T-helper 17 cell (primary cell): ENCODE measurements at places on chromosomes 2 and 18.

- DNase-seq: no peak
Observed at GRCh38 chr2:109345653-109346480, 216.9 kb downstream of the SH3RF3 start.

DNA sequence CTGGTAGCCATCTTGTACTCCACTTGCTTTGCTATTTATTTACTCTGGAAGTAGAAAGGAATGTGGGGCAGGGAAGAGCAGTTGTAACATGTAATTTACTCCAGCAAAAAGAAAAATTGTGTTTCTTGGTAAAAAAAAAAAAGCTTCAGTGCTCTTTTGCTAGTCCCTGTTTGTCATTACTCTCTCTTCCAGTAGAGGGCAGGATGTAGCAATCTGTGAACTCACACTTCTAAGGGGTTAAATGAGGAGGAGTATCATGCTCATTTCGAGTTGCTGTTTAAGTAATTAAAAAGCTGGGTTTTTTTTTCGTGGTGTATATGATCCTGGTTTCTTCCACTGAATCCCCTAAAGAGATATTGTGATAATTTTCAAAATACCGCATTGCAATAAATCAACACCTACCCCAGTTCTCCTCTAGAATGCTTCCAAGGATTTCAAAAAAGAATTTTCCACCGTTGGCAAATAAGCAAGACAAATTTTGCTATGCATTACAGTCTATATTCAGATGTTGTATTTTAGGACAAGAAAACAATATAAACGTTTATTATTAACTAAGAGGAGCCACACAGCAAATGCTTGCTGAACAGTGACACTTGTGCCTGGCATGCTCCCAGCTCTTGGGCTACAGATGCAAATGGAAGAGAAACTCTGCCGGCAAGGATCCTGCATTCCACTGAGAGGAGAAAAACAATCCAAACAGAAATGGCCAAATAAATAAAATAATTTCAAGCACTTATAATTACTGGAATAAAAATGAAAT, 261.6 kb downstream of the ASXL3 start:
- DNase-seq: no peak

GRCh38 chr2:20446917-20447436, at the start of gene RHOB:
Gene RHOB (plus strand): TSS chr2:20447074. CDS start chr2:20447466, 392 bp downstream.
- DNase-seq: peak; percentile 79

DNA sequence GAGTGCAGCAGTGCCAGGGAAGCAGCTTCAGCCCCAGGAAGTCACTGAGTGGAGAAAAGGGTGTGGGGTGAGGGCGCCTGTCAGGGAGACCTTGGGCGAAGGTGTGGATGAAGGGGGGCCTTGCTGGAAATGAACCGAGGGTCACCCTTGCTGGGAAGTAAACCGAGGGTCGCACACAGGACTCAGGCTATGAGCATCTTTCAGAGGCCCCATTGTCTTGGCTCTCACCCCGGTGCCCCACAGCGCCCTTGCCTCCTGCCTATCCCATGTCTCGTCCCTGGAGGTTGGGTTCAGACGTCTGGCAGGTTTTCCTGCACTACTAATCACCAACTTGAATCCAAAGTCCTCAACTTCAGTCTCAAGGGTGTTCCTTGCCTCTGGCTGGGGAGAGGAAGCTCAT, 122.8 kb upstream of the PXDN start:
- DNase-seq: no peak

GRCh38 chr2:120669121-120669952, 66.3 kb upstream of the GLI2 start:
- DNase-seq: no peak

- DNase-seq: no peak
Observed at GRCh38 chr2:54903736-54904554, 146.3 kb downstream of the RTN4 start.

DNA sequence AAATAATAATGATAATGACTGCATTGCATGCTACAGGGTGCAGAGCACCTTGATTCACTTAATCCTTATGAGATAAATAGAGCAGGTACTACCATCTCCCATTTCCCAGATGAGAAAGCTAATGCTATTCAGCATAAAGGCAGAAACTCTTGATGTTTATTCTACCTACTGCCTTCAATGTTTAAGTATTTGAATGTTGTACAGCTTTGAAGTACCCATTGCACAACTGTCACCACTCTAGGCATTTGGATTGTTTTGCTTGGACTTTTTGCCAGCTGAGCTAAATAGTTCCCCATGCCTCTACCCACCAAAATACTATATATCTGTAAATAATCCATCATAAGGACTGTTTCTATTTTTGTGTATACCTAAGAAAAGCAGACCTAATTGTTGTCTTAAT, 7.7 kb upstream of the MXD1 start:
- no peak for DNase-seq

DNA sequence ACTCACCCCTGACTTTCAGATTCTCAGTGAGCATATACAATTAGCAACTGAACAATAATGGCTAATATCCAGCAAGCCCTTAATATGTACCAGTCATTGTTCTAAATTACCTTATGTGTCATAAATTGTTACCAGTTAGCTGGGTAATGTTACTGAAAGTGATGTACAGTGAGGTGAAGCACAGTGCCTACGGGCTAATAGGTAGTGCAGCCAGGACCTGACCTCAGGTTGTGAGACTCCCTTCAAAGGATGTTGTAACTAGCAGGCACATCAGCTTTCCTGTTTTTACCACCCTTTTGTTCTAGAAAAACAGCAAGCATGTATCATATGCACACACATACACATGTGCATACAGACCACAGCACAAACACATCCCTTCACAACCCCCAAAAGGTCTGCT, 258.3 kb downstream of the PHLPP1 start:
- DNase-seq: no peak

DNA sequence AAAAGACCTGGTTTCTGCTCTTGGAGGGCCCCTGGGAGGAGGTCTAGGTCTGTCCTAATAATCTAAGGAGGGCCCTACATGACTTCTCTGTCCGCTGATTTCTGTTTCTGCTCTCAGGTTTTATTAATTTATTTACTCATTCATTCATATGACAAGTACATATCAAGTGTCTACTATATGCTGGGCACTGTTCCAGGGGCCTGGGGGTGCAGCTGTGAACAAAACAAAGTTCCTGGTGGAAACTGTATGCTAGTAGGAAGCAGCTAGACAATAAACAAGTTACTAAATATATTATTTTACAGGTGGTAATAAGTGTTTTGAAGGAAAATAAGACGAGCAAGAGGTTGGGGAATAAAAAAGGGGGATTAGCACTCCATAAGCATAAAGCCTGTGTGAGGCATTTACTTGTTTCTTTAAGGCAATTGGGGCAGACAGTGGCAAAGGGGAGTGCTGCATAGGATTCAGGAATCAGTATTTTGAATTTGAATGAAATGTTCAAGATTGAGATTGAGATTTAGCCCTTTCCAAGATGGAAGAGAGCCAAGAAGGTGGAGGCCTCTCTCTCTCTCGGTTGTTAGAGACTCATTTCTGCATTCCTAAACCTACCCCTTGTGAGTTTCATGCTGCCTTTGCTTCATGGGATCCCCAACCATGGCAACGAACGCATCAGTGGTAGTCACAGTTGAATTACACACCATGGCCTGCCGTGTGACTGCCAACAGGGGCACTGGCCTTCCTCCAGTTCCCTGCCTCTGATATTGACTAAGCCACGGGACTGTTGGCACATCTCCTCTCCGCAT, 28.3 kb downstream of the DRC1 start:
- DNase-seq: no peak

- no peak for DNase-seq
Observed at GRCh38 chr18:7978834-7979233, 411.7 kb downstream of the PTPRM start.

DNA sequence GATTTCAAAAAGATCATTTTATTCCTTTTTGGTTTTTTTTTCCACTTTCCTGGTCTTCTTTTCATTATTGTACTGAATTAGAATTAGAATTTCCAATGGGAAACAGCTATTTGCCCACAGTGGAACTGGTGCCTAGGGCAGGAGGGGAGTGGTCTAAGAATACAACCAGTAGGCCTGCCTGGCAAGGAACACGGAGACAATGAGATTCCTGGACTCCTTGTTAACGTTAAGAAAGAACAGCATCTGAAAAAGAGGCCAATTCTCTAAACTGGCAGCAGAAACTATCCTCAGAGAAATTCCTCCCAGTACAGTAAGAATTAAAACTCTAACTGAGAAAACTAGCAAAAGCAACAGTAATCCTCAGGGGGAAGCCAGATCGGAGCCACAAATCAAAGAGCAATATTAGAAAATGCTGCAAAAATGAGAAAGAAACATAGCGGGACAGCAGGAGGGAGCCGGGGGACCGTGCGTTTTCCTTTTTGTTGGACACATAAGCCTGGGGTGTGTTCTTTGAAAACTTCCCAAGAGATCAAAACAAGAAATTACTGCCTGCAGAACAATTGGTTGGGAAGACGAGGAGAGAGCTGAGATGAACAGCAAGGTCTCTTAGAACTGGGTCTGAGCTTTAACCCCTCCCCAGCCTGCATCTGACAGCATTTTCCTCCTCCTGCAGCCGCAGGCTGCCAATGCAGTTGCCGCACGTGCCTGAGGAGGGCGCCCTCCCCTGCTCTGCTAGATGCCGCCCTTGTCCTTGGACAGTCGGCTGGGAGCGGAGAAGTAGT, 776.0 kb downstream of the TSN start:
- no peak for DNase-seq

DNA sequence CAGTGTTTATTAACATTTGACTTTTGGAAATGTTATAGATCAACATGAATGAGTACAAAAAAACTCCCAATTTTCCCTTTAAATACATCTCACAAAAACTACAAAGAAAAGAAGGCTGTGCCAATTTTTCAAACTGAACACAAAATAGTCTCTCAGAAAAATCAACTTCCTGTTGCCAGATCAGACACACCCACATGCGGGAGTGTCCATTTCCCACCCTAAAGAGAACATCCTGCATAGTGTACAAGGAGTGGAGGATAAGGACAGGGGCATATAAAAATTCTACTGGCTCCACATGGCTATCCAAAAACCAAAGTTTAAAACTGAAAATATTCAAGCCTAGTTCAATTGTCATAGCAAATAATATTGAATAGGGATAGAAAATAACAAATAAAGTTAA, 165.3 kb downstream of the ATAD2B start:
- no peak for DNase-seq

- no peak for DNase-seq
Observed at GRCh38 chr18:3491981-3492555, 42.1 kb downstream of the TGIF1 start.

DNA sequence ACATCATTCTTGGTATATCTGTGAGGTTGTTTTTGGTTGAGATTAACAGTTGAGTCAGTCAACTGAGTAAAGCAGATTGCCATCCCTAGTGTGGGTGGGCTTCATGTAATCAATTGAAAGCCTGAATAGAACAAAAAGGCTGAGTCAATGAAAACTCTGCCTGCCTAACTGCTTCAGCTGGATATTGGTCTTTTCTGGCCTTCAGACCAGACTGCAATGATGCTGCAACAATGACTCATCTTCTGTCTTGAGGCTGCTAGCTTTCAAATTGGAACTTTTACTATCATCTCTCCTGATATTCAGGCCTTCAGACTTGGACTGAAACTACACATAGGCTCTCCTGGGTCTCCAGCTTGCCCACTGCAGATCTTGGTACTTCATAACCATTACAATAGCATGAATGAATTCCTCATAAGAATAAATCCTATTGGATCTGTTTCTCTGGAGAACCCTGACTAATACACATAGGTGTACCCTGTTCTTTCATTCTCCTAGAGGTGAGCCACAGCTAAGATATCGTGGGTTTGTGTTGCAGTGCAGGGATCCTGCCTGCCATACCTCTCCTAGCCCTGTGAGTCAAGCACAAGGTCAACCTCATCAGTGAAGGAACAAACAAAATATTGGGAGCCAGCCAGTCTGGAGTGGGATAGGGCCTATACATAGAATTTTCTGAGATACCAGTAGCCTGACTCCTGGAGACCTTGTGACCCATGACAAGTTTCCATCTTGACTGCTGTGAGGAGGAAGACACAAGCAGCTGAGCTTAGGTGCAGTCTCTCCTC, 473.8 kb downstream of the DCC start:
- no peak for DNase-seq

DNA sequence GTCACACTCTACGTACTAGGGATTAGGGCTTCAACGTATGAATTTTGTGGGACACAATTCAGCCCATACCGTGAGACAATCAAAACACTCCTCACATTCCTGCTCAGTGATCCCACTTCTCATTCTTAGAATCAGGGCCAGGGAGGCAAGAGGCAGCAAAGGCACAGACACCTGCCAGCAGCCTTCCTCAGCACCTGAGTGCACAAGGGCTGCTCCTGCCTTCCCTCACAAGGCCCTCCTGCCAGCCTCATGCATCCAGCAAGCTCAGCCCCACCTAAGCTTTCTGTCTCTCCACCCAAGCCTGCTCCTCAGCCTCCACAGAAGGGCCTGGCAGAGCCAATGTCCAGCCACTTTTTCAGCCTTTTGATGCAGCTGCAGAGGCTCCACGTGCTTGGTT, 141.6 kb downstream of the SP3 start:
- DNase-seq: no peak

DNA sequence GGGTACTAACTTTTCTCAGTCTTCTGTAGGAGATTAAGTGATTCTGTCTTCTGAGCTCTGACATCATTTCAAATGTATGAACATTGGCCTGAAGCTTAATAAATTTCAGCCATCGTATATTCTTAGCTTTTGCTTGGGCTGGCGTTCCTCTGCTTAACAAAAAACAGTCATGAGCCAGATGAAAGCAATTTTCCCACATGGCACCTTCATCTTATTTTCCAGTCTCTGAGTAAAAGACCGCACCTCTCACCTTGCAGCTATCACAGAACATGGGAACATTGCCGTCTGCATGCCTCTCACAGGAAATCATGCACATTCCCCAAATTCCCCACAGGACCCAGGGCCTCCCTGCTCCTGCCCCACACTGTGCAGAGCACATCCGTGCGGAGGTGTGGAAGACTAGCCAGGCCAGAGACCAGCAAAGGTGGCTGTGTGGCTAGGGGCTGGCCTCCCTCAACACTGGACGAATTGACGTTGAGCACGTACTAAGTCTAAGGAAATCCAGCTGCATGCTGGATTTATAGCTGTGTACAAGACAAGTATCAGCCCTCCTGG, 531.8 kb upstream of the ID2 start:
- DNase-seq: no peak

DNA sequence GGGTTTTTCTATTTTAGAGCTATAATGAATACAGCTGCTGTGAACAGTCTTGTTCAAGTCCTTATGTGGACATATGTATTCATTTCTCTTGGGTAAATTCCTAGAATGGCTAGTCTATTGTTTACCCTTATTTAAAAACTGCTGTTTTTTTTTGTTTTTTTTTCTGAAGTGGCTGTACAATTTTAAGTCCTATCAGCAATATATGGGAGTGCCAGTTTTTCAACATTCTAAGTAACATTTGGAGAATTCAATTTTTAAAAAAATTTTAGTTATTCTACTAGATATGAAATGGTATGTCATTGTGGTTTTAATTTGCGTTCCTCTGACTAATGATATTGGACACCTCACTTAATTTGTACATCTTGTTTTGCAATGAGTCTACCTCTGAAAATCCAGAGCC, 349.7 kb downstream of the SATB2 start:
- no peak for DNase-seq
